ENCODE measurements at places on chromosomes 7 and 10.

- no peak for DNase-seq
Observed at GRCh38 chr7:2354939-2355704, 495 bp downstream of the EIF3B start.

DNA sequence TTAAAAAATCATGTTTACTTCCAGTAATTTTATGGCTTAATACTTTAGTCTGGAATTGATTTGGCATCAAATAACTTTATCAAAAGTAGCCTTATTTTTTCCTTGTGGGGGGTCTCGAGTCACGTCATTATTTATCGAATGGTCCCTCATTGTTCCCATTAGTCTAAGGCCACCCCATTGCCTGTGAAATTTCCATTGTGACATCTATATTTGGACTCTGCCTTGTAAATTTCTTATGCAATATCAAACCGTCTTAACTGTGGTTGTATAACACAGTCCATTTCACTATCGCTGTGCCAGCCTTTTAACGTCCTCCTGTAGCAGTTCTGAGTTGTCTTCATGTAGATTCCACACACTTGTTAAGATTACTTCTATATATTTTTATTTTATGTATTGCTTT lies 103.9 kb upstream of the RET start:
- DNase-seq, result no peak

DNA sequence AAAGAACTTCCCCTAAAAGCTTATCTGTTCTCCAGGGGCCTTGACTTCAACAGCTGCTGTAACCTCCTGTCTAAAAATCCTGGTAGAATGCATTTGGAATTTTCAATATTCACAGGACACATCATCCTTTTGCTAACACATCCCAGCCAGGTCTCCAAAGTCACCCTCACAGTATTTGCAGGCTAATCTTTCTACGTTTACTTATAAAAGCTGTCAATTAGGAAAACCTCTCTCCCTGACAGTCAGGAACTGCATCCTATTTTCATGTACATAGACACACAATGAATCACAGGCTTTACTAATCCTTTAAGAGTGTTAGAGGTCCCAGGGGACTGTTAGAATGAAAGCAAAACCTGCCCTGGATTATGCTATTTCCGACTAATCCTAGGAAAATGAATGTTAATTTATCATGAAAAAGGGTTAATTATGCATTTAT lies 102.2 kb downstream of the GFRA1 start:
- no peak for DNase-seq

DNA sequence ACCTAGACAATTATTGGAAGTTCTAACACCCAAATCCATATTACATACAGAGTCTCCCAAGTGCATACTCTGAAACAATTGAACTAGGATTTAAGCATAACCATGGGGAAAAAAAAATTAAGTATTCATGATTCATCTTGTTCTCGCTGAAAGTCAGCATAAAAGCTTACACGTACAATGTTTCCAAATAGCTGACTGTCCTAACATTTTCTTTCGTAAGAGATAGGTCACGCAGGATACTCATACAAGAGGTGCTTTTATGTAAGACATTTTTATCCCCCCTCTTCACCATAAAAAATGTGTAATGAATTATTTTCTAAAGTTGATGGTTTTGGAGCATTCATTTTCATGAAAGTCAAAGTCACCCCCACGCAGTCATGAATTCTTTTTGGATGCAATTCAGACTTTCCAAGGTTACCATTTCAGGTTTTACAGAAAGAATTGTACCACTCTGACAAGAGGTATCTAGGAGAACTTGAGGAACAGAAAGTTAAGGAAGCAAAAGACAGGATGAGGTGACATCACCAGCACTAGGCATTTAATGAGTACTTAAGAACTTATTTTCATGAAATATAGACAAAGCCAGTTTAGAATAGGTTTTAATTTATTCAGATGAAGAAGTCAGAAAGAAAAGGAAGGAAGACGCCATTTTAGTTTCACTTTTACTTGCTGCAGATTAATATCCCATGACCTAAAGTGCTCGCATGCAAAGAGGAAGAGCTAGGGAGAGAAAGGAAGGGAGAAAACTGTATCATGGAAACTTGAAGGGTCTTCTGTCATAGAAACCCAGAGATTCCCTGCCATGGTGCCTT lies 55.8 kb downstream of the TMEM26 start:
- no peak for DNase-seq

DNA sequence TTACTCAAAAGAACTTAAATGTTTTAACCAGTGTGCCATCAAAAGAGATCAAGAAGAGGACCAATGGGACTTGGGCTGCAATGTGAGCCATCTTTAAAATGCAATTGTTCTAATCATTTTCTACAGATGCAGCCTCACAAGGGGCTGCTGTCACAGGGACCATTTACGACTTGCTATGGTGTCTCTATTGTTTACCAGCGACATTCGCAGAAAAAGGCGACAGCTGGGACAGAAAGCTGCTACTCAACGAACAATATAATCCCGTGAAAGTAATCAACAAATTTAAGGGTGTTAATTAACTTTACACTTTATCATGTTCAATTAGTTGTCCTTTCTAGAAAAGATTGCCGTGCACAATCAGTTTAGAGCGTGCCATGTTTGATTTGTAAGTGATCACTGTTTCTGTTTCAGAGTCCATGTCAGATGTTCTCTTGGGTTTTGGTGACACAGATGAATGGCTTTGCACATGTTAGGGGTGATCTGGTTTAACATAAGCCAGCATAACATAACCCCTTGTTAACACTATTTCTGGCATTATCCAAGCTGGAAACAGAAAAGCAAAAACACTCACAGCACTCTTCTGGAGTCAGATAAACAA lies 110.8 kb downstream of the HIBADH start:
- DNase-seq, result no peak

DNA sequence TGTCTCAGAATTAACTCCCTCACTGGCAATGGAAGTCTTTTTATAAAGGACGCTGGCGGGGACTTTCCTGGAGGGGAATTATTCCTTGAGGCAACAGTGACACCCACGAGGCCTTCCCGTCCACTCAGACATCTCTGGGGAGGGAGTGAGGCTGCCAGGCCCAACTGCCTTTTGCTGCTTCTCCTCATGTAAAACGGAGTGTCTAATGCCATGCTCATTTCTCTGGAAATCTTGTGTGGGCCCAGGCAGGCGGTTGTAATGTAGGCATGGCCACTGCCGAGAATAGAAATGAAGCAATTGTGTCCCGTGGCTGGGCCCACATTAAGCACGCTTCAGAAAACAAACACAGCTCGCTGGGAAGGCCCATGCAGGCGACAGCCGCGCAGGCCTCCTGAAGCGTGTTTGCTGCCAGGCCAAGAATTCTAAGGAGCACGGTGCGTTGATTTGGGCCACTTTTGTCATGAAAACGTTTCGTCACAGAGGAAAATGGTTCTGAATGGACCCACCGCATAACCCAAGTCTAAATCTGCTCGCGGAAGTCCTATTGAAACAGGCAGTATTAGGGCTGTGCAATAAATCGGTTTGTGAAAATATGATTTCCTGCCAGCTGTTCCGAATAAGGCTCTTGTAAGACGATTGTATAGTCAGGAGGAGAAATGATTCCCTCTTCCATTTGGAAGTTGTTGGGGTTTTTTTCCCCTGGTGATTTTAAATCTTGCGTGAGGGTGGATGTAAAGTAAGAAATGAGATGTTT lies 104.2 kb upstream of the CHST15 start:
- DNase-seq, result no peak

- no peak for DNase-seq
Observed at GRCh38 chr10:105149371-105149891, 508.3 kb downstream of the SORCS3 start.

GRCh38 chr10:125127110-125127509 lies 33.3 kb downstream of the CTBP2 start:
- DNase-seq, result no peak

DNA sequence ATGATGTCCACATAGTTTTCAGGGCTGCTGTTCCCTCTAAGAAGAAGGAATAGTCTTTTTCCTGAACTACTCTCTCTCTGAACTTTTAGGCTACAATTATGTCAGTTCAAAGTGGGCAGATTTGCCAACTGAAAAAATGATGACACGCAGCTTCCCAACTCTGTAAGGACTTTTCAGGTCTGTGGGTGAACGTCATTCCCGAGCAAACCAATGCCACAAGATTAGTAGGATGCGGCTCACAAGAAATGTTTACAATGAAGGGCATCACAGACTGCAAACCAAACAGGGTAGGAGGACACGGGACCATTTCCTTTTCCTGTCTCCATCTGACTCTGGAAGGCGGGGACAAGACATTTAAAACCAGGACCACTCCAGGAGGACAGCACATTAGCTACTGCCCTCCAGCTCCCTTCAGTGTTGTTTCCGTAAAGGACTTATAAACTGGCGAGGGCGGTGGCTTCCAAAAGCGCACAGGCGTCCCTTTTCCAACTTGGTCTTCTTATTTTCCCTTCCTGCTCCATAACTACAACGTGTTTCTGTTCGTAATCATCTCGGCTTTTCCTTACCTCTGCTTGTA lies 539 bp upstream of the MKLN1 start:
- DNase-seq, result no peak

DNA sequence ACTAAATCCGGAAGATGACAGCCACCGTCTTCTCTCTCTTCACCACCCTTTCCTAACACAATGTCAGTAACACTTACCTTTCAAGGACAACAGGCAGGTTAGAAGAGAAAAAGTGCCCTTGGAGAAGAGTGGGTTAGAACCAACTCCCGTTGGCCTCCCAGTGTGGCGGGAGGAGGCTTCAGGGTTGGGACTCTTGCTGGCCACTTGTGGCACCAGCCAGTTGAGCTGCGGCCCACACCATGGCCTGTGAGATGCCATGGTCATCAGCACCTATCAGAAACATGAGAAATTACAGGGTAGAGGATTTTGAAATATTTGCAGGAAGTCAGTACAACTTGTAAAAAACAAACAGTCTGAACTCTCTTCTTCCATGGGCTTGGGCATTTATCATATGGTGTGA lies 93.8 kb downstream of the MKI67 start:
- DNase-seq, result no peak

- no peak for DNase-seq
Observed at GRCh38 chr10:34641913-34642558, 173.1 kb downstream of the PARD3 start.

DNA sequence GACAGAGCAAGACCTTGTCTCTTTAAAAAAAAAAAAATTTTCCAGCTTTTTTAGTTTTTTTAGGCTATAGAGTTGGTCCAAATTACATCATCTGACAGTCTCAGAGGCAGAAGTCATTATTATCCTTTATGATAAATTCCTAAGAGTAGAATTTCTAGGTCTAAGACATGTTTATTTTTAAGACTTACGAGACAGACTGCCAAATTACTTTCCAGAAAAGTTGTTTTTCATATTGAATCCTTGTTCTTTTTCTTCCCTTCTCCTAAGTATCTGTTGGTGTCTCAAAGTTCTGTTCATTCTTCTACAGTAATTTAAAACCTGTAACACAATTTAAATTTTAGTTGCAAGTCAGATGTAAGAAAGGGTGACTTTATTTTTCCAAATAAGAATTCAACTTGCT lies 421.4 kb downstream of the GALNT17 start:
- no peak for DNase-seq

DNA sequence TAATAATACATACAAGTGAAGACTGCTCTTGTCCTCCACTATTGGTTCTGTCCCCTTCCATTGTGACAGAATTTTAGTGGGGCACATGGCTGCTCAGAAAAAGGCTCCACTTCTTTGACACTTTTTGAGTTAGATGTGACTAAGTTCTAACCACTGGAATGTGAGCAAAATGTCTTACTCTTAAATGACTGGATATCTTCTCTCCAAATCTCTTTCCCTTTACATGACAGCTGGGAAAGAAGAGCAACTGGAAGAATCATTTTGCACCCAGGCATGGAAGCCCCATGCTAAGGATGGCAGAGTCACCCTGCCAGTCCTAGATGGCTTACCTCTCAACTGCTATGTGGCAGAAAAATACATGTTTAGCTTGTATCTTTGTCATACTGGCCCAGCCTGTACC lies 97.7 kb downstream of the CACNA2D1 start:
- DNase-seq, result no peak

- DNase-seq, result no peak
Observed at GRCh38 chr7:75534727-75535307, 42.7 kb downstream of the SPDYE5 start.

DNA sequence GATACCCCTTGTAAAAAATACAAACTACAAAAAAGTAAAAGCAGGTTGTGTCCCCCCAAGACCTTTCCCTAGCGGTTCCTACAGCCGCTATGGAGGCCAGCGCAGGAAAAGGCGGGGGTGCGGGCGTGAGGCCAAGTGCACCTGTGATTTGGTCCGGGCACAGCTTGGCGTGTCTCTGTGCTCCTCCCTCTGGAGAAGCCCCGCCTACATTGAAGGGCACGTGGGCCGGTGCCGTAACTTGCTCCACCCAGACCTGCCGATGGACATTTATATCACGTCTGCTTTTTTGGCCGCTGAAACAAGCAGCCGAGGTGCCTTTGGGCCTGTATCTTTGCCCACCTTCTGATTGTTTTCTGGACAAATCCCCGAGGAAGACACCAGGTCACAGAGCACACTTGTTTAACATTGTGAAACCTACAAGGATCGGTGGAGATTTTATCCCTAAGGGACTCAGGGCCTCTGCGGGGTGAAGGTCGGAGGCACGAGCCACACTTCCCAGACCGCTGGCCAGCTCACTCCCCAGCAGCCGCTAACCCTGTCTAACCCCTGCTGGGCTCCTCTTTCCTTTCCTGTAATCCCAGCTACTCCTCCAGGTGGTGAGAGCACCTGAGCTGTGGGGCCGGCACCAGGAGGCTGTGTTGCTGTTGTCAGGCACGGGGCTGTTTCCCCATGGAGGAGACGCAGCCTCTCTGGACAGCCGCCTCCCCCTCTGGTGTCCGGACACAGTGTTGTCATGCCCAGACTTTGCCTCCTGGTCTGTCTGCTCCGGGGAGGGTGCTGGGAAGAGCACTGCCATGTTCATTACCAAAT lies 18.8 kb upstream of the INPP5A start:
- no peak for DNase-seq

- DNase-seq, result no peak
Observed at GRCh38 chr10:33006342-33006887, 48.4 kb upstream of the ITGB1 start.

- no peak for DNase-seq
Observed at GRCh38 chr7:73560109-73560835, 2.8 kb upstream of the BCL7B start.

DNA sequence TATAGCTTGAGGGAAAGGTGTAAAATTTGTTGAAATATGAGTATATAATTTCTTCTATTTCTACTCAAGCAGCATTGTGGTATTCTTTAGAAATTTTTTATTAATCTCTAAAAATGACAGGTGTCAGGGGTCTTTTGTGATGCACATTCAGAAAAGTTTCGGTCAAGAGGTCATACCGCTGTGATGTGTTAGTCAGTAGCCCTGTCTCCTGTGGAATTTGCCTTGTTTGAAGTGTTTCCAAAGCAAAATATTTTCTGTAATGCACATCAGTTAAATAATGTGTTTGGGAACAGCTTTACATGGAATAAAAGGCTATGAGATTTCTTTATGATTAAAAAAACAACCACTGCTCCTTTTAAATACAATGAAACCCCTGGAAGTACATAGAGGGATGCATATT lies 35.8 kb downstream of the FOXP2 start:
- DNase-seq, result no peak

Data from stimulated activated CD8-positive, alpha-beta memory T cell treated with anti-CD3 and anti-CD28 coated beads, Interleukin-15, amount 100 ng/mL, for 4 hours (primary cell).